GM03348 (cell line): ENCODE measurements at places on chromosomes 2 and 18.

DNA sequence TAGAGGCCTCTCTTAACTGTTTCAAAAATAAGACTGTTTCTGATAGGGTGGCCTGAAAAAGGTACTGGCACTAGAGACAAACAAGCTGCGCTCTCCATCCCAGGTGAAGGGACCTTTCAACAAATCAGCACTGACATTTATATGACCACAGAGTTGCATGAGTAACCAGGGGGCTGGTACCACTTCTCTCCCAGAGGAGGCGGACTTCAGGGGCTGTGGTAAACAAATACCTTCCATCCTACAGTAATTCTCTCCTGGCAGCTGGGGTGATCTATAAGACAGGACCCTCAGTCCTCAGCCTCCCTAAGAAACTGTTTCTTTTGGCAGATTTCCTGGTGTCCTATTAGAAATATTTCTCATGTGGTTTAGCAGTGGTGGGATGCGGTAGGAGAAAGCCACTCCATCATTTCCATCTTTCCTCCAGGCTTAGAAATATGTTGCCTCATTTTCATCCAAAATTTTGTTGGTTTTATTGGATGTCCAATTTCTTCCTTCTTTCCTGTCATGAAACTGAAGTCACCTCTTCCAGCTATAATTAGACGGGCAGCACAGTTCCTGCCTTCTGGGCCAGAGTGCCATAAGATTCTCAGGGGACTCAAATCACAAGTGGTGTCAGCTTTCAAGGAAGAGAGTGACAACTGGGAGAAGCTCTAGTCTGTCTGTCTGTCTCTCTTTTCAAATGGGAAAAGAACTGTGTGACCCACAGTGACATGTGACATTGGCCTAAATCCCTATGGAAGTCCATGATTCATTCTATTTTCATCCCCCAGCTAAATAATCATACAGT is 96.4 kb downstream of the CYRIA start:
- no peak for DNase-seq

DNA sequence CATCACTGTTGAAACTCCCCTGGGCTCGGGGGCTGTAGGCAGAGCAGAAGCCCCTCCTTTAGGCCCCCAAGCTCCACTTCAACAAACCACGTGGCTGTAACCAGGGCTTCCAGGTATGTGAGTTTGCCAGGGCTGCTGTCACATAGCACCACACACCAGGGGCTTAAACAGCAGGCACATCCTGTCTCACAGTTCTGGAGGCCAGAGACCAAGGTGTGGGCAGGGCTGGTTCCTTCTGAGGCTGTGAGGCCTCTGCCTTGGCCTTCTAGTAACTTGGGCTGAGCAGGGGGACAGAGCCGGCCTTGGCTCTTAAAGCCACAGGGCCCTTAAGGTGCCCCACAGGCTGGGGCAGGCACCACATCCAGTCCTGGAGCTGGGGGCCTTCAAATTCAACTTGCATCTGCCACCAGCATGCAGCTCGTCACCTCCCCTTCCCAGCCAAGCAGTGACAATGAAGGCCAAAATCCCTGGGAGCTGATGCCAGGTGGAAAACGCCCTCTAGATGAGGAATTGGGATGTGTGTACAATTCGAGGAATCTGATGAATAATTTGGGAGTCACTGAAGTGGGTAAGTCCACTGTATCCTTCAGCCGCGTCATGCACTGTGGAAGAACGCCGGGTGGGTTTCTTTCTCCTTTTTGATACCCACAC is 104.2 kb upstream of the ODC1 start:
- DNase-seq, result peak; percentile 26

- peak; percentile 54 for DNase-seq
Measured at GRCh38 chr2:131394147-131394931, 30.4 kb upstream of the RAB6D start.

GRCh38 chr2:98489486-98489885 is 44.8 kb downstream of the INPP4A start:
- no peak for DNase-seq

- no peak for DNase-seq
Measured at GRCh38 chr2:136116813-136117390, 1.0 kb downstream of the CXCR4 start.

DNA sequence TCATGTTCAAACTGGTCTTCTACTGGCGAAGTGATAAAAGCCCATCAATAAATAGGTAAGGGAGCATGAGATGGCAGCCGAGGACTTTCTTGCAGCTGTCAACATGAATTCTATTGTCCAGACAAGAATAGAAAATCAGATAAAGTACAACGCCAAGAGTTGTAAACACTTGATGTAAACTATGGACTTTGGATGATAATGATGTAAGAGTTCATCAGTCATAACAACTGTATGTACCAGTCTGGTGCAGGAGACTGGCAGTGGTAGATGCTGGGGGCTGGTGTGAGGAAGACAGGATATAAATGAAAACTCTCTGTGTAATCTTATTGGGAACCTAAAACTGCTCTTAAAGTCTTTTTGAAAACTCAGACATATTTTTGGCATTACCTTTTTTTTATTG is 155.9 kb upstream of the RASGRP3 start:
- no peak for DNase-seq

GRCh38 chr2:206324869-206325268 is 50.4 kb downstream of the ZDBF2 start:
- DNase-seq, result no peak

GRCh38 chr2:216235896-216236295 is 126.7 kb downstream of the XRCC5 start:
- DNase-seq, result no peak

- no peak for DNase-seq
Measured at GRCh38 chr2:149885468-149885867, 297.9 kb upstream of the MMADHC start.

GRCh38 chr2:84894758-84895520 is 10.5 kb upstream of the TMSB10 start:
- peak; percentile 20 for DNase-seq

- DNase-seq, result no peak
Measured at GRCh38 chr2:149409506-149409905, 79.1 kb downstream of the LYPD6 start.

- no peak for DNase-seq
Measured at GRCh38 chr2:160756481-160756880, 262.9 kb upstream of the RBMS1 start.

DNA sequence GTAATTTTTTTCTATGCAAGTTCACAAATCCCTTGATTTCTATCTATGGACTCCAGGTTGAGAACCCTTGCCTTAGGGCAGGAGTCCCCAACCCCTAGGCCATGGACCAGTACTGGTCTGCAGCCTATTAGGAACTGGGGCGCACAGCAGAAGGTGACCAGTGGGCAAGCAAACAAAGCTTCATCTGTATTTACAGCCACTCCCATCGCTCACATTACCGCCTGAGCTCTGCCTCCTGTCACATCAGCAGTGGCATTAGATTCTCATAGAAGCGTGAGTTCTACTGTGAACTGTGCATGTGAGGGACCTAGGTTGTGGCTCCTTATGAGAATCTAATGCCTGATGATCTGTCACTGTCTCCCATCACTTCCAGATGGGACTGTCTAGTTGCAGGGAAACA is 70.2 kb upstream of the SMAD2 start:
- DNase-seq, result no peak

- no peak for DNase-seq
Measured at GRCh38 chr18:49368876-49369440, 91.5 kb downstream of the DYM start.

DNA sequence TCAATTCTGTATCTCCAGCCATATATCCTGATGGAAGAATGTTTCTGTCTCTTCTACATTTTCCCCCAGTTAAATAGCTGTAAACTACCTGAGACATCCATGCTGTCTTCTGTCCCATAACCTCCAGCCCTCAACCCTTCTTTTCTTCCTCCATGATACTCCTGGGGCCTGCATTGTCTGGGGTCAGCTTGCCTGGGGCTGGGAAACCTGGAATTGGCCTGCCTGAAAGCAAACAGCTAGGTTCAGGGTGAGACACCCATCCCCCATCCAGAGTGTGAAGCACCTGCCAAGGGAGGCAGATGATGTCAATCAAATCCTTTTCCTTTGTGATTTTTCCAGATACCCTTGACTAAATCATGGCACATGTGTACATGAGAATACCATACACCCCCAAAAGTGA is 313.7 kb upstream of the MGAT5 start:
- no peak for DNase-seq

DNA sequence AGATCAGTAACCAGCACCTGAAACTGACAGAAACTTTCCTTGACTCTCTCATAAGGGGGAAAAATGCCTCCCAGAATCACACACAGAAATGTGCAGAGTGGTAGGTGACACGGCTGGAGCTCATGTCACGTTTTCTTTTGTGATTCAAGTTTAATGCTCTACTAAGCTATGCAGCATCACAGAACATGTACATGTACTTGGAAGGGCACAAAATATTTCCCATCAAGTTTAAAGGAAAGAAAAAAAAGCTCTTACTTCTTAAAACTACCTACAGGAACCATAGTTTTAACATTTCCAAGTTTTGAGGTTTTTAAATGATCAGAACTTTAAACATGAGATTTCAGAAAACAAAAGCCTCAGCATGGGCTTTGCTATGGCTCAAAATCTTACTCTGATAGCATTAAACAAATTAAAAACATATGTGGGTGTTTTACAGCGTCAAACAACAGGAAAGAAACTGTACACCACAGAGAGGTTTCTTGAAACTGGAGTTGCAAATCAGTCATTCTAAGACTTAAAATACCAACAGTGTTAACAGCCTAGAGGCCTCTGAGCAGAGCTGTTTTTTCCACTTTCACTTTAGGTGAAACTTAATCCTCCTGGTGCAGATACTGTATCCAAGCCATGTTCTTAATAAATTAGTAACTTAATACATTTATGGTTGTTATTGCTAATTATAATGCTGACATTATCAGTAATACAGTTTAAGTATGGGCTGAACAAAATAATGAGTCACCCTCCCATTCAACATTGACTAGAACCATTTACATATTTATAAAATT is 30.1 kb downstream of the MBP start:
- DNase-seq, result peak; percentile 67

DNA sequence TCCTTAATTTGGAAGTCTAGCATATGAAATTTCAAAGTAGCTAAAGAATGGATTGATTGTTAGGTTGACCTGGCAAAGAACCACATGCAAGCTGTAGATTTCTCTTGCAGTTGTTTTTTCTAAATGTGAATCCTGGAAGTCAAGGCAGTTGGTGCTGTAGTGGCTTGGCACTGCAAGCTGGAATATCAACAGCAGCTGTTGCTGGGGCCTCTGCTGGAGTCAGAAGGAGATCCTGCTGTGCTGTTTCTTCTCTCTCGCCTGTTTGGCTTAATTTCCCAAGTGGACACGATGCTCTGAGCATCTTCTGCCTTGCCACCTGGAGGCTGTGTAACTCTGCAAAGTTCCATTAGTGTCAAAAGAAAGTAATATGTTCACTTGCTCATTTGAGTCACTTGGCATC is 12.6 kb downstream of the PIK3C3 start:
- no peak for DNase-seq

- peak; percentile 86 for DNase-seq
Measured at GRCh38 chr2:71100195-71100964, 29.6 kb downstream of the MCEE start.

- no peak for DNase-seq
Measured at GRCh38 chr2:169005080-169005598, 26.0 kb downstream of the ABCB11 start.

DNA sequence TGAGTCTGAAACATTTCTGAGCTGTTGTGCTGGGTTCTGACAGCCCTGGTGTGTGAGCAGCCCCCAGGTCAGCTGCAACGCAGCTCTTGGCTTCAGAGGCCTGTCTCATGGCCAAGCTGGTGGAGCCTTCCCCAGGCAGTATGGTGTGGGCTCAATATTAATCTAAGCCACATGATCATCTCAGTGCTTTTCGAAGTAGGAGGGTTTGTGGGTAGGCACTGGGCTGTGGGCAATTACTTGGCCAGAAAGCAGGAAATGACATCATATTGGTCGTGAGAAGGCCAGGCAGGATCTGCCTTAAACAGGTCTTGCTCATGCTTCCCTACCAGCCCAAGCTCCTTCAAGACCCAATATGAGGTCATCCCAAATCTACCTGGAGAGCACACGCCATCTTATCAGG is 26.9 kb downstream of the LOXHD1 start:
- no peak for DNase-seq

- DNase-seq, result peak; percentile 46
Measured at GRCh38 chr2:7795778-7796563, 878.8 kb downstream of the RNF144A start.

DNA sequence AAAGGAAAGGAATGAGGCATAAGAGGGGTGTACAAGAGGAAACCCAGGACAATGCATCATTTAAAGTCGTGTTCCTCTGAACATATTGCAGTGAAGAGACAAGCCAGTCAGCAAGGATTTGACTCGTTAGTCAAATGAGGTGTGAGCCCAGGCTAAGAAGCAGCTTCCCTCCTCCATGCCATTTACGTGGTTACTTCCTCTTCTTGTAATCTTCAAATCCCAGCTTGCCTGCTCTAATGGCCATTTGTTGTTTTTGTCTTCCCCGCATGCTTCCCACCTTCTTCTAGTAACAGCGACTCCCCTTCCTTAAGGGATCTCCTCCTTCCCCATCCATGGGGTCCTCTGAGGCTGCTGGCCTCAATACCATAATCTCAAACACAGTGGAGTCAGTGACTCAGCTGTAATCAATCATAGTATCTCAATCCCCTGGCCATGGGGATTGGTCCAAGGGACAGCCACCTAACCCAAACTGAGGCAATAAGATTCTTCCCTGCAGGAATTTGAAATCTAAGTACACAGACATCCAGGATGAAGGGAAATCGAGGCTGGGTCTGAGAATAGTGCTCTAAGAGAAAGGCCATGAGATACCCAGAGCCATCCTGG is 37.6 kb downstream of the SLC14A1 start:
- no peak for DNase-seq

- DNase-seq, result peak; percentile 36
Measured at GRCh38 chr18:37409878-37410277, 155.7 kb downstream of the CELF4 start.

- DNase-seq, result peak; percentile 4
Measured at GRCh38 chr2:96167407-96168013, 22.3 kb upstream of the DUSP2 start.

GRCh38 chr2:12731701-12732280 is 15.1 kb downstream of the TRIB2 start:
- no peak for DNase-seq

- no peak for DNase-seq
Measured at GRCh38 chr2:63778391-63778790, 63.3 kb upstream of the UGP2 start.

DNA sequence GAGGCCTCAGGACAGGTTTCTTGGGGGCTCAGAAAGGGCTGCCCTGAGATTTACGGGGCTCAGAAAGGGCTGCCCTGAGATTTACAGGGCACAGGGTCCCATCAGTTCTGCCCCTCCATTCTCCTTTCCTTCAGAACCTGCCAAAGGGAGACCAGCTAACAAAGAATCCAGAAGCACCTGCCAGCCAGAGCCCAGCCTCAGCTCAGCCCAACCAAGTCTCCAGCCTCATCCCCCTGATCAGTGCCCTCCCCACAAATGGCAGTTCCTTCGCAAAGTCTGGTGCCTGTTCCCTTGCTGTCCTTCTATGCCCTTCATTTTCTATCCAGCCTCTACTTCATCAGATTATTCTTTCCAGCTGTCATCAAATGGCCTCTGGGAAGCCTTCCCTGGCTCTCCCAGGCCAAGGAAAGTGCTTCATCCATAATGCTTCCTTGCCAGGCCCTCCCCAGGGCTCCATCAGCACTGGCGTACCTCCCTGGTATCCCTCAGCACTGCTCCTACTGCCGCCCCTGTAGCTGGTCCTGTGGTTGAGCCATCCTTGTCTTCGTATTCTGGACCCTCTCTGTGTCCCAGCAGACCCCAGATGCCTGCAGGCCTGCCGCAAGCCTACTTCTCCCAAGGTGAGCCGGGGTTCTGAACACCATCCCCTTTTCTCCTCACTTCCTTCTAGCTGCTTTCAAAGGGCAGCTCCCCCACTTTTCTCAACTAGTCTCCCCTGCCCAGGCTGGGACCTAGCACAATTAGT is 96.2 kb upstream of the EPAS1 start:
- no peak for DNase-seq

GRCh38 chr2:127558911-127559310 is 23.4 kb downstream of the MYO7B start:
- no peak for DNase-seq
